Stimulated activated CD4-positive, alpha-beta T cell treated with anti-CD3 and anti-CD28 coated beads, Interleukin-1b, Interleukin-23, amount 100 ng/mL, for 1 hour (primary cell): ENCODE measurements at places on chromosomes 7 and 10.

- no peak for DNase-seq
Observed at GRCh38 chr10:127279334-127279774, 83.0 kb upstream of the INSYN2A start.

GRCh38 chr7:5657901-5658300, 123.6 kb downstream of the RNF216 start:
- no peak for DNase-seq

- no peak for DNase-seq
Observed at GRCh38 chr7:32670110-32671025, 175.1 kb downstream of the AVL9 start.

DNA sequence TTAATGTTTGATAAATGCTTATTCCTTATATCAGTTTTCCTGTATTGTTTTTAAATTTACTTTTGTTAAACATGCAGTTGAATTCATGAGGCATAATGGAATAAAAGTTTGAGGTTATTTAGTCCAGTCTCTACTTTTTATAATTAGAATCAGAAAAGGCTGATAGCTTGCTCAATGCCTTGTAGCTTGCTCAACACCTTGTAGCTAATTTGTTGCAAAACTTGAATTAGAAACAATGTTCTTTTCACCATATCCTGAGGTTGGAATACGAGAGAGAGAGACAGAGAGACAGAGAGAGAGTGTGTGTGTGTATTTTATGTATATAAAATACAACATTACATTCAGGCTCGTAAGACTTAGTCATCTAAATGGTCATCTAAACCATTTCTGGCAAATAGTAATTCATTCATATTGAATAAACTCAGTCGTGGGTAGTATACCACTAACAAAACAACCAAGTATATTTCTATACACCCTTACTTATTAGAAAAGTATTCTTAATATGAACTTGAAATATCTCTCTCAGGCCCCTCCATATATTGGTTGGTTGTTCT, 243.5 kb downstream of the ADK start:
- DNase-seq = no peak

- no peak for DNase-seq
Observed at GRCh38 chr7:129213828-129214227, 11.0 kb upstream of the AHCYL2 start.
